ENCODE measurements at places on chromosomes 1 and 21. TPM values are rescaled to one million over a fixed set of nuclear protein-coding genes. Genes with fewer than 3 reads are reported as not detected.

DNA sequence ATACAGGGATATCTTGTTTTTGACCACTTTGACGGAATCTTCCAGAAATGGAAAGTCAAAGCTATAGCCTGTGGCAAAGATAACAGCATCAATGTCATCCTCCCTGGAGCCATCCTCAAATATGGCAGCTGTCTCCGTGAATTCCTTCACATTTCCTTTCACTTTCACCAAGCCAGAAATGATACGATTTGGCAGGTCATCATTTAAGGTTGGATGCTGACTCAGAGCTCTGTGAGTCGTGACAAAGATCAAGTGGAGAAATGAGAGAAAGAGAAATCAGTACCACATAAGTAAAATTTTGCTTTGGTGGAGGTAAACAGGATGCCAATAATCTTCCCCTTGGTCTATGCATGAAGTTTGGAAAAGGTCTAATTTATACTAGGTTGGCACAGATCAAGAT, 23.9 kb downstream of the FMO5 start:
- no peak overlapping the region for H3K27ac ChIP-seq
- H3K36me3 ChIP-seq = no peaks in the 10 kb centered on the region
- DNase-seq = no peak
- H3K4me1 ChIP-seq = no peaks in the 10 kb centered on the region
- H3K27me3 ChIP-seq = no peaks in the 10 kb centered on the region

NFASC gene
- total RNA-seq = 6.3 TPM

CD2 gene
- 2.1 TPM for total RNA-seq

SPRR4 gene
- not detected for total RNA-seq

TMPRSS15 gene
- not detected for total RNA-seq

Measured in esophagus squamous epithelium (tissue), 5 donors.